ENCODE measurements at places on chromosomes 11 and 22.

DNA sequence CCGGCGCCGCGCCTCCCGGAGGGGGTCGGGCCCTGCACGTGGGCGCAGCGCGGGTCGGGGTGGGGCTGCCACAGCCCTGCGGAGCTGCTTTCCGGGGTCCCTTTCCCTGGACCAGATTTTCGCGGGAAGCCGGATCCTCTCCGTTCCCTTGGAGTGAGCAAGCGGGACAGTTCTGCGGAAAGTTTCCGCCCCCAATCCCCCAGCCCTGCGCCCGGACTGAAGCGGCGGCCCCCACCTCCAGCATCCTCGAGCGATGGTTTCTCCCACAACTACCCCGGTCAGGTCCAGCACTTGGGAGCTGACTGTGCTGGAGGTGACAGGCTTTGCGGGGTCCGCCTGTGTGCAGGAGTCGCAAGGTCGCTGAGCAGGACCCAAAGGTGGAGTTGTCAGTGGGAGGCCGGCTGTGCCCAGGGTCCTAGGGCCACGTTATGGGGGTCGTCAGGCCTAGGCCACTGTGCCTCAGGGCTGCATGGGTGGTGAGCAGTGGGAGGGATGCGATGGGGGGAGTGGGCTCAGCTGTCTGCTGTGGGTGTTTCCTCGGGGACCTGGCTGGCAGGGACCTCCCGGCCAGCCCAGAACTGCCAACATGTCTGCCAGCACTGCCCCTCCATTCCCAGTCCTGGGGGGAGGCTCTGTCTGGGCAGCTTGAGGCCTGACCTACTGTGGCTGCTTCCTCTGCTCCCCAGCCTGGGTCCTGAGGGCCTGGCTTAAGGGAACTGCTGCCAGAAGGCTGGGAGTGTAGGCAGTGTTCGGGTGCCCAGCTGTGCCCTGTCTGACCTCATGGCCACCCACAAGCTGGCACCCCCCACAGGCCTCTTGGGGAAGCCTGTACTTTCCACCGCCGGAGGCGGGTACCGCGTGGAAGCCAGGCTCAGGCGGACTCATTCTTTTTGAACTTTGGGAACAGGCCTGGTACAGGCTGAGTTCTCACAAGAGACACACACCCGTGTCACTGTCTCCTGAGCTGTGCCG is 726 bp downstream of the ST3GAL4 start:
- DNase-seq: peak; percentile 56

- DNase-seq: no peak
Observed at GRCh38 chr11:113048820-113049768, 87.9 kb downstream of the NCAM1 start.

DNA sequence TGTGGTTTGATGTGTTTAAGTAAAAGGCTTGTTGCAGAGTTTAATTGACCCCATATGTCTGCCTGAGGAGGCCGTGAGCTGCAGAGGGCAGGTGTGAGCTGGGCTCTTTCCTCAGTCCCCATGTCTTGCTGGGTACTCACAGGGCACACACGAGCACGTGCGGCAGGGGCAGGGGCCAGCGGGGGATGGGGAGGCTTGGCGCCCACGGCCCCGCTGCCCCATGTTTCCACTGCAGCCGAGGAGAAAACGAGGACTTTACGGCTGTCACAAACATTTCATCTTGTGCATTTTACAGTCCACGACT is 24.7 kb upstream of the CCDC188 start:
- DNase-seq: no peak

DNA sequence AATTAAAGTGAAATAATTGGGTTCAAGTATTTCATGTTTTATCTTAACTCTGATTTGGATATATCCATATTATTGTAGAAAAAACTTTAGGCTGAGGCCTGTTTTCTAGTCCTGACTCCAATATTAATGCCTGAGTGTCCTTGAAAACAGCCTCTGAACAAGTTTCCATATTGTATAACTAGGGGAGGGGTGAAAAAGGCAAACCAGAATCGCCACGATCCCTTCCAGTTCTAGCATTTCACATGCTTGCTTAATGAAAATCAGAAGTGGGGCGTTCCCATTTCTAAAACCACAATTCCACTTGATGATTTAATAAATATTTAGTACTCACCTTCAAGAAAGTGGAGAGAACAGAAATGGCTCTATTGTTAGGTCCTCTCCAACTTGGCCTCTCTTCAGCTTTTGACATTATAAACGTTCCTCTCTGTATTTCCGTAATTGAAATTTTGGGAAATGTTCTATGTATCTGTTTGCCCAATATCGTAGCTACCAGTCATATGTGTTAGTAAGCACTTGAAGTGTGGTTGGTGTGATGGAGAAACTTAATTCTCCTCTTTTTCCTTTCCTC is 561.4 kb upstream of the CCDC90B start:
- DNase-seq: no peak

DNA sequence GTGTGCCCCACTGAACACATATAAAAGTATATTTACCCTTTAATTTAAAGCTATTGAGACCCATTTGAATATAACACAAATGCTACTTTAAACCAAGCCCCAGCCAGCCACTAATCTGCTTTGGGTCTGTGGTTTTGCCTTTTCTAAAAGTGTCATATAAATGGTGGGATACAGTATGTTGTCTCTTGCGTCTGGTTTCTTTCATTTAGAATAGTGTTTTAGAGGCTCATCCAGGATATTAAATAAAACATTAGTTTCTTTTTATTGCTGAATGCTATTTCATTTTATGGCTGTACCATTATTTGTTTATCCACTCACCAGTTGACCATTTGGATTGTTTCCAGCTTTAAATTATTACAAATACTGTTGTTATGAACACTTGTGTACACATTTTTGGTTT is 290.5 kb upstream of the SORL1-AS1 start:
- DNase-seq: no peak

DNA sequence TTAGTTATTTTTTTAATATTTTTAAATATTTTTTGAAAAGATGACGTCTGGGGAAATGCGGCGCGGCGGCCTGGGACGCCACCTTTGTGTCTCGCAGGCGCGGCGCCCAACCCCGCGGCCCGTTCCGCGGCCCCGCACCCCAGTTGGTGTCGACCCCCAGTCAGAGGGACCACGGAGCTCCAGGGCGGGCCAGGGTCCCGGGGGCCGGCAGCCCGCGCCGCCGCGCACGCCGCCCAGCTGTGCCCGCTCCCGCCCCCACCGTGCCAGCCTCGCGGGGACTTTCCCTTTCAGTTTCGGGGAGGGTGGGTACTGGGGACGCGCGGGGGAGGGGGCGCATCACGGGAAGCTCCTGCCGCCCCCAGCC is 1.6 kb downstream of the CCND1 start:
- no peak for DNase-seq

DNA sequence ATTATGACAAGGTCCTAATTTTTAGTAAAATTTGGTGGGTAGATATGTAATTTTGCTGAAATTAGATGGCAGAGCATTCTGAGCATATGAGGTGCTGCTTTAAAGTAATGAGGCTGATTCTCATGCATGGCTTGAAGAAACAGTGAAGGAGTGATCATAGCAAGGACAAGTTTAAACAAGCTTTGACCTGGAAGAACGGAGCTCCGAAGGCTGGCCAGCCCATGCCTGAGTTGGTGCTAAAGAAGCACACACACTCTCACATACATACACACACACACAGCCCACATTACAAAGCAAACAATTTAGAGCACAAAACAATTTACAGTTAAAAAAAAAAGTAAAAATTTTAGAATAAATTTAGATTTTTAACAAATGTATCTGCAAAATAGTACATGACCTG is 150.7 kb downstream of the DCDC1 start:
- no peak for DNase-seq

DNA sequence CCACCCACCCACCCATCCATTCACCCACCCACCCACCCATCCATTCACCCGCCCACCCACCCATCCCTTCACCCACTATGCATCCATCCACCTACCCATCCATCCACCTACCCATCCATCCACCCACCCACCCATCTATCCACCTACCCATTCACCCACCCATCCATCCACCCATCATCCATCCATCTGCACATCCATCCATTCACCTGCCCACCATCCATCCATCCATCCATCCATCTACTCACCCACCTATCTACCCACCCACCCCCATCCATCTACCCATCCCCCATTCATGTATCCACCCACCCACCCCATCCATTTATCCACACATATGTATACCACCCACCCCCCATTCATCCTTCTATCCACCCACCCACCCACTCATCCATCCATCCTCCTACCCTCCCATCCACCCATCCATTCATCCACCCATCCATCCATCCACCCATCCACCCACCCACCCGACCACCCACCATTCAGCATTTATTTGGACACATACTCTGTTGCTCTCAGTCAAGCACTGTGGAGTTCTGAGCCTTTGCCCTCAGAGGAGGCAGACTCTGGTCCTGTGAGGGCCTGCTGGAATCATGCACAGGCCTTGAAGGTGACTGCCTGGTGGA is 380.1 kb downstream of the TBC1D22A start:
- no peak for DNase-seq

DNA sequence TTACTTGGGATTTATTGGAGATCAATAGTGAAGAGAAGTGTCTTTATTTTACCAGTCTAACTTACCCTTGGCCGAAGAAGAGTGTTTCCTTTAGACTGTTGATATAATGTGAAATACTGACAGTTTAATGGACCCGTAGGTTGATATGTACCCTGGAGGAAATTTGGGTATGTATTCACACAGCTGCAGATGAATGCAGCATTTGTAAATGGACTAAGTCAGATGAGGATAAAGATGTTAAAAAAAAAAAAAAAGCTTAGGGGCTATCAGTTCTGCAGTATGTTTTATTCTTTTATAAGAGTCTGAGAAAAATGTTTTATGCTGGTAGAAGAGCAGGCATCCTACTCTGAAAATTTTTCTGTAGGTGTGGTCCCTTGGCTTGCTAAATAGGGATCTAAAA is 2.7 kb downstream of the REXO2 start:
- no peak for DNase-seq

DNA sequence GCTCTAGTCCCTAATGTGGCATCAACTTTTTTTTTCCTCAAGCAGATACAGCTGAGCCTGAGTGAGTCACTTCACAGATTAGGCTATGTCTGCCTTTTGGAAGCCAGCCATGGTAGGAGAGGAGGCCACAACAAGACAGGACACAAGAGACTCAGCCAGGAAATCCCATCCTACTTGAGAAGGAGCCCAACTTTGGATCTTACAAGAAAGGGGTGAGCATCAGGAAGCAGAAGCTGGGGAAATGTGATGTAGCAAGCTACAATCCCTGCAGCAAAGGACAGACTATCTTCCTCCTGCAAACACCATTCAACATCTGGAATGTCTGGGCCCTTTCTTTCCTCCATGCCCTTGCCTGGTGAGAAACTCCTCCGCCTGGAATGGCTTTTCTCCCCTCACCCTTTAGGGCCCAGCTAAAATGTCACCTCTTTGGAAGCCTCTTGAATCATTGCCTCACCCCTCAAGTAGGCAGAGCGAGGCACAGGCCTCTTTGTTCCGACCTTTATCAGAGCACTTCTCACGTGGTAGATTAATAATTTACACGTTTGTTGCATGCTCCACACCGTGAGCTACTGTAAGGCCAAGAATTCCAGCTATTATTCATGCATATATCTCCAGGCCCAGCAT is 156.4 kb upstream of the PITPNB start:
- peak; percentile 18 for DNase-seq

DNA sequence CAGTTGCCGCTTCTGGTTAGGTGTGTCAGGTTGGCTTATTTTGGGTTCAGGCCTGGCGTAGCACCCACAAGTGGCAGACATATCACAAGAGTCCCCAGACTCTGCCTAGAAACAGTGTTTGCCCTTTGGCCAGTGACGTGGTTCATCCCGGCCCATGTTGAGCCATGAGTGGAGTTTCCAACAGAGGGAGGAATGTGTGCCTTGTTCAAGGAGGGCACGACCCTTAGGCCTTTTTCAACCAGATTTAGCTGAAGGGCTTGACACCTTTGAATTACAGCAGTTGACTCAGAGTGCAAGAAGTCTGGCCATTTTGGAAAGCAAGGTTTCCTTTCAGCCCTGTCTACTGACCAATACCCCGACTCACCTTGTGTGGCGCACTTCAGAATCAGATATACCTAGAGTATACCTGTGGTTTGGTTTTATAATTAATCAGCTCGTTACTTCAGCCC is 15.1 kb upstream of the AIFM3 start:
- DNase-seq: no peak

- DNase-seq: no peak
Observed at GRCh38 chr11:28476049-28476448, 367.9 kb downstream of the METTL15 start.

- DNase-seq: no peak
Observed at GRCh38 chr22:21948824-21949568, 3.7 kb downstream of the PPM1F start.

DNA sequence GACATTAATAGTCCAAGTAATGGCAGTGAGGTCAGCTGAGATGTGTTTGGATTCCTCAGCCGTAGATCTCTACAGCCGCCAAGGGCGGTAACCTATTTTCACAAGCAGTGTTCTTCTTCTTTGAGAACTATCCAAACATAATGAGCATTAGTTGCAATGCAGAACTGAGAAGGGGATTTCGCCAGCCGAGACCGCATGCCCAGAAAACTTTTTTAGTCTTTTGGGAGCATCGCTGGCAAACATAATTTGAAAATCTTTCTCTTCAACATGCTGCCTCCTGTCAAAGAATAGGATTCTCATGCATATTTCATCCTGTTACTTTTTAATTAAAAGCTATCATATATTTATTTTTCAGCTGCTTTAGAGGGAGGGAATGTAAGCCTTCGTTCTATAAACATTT is 81.4 kb upstream of the SEZ6L start:
- no peak for DNase-seq

- peak; percentile 34 for DNase-seq
Observed at GRCh38 chr11:102268985-102269470, 48.3 kb upstream of the BIRC3 start.

GRCh38 chr11:47143322-47143721 is 33.4 kb downstream of the ARFGAP2 start:
- no peak for DNase-seq

- DNase-seq: no peak
Observed at GRCh38 chr11:80521592-80521991, 1080.8 kb upstream of the TENM4 start.

DNA sequence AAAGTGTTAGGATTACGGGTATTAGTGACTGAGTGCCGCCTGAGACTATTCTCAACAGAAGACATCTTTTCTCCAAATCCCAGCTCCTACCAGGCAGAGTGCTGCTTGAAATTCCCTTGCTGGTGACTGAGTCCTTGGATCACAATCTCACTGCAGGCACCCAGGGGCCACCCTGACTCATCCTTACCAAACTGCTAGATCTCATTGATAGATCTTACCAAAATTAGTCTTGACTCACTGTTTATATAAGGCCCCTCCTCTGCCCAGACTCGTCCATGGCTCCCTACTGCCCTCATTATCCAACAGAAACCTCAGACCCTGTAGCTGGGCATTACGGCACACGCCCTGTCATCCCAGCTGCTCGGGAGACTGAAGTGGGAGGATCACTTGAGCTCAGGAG is 14.7 kb downstream of the TBC1D10A start:
- peak; percentile 37 for DNase-seq

All from SW480 (cell line).